WTC11 (cell line): ENCODE measurements at places on chromosomes 7 and 10. TPM values are rescaled to one million over a fixed set of nuclear protein-coding genes. Genes with fewer than 3 reads are reported as not detected.
A peak's percentile ranks its signal among the peaks of the same experiment; 100 is the strongest.

GRCh38 chr10:5817322-5818047 lies 4.3 kb upstream of the GDI2 start:
- no peak for DNase-seq
- no peaks in the 10 kb centered on the region for H3K36me3 ChIP-seq
- no peak overlapping the region for H3K27ac ChIP-seq
- H3K4me1 ChIP-seq, result peaks cover 12% of the 10 kb centered on the region

DNA sequence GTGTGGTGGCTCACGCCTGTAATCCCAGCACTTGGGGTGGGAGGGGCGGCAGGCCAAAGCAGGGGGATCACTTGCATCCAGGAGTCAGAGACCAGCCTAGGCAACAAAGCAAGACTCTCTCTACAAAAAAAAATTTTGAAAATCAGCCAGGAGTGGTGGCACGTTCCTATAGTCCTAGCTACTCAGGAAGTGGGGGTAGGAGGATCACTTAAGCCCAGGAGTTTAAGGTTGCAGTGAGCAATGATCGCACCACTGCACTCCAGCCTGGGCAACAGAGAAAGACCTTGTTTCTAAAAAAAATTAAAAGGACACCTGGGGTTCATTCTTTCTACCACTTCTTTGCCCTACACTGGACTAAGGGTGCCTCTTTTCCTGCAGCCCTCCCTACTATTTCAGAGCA lies 15.1 kb downstream of the WAPL start:
- peaks cover 14% of the 10 kb centered on the region for H3K36me3 ChIP-seq
- H3K27ac ChIP-seq, result no peak overlapping the region
- H3K27me3 ChIP-seq, result no peaks in the 10 kb centered on the region

- no peak for DNase-seq
- peaks cover 3% of the 10 kb centered on the region; the same call in 1 of the 2 replicates for H3K4me1 ChIP-seq
- no peak overlapping the region for H3K27ac ChIP-seq
These were observed 1.4 kb downstream of the TCERG1L start for GRCh38 chr10:131310142-131310541.

DNA sequence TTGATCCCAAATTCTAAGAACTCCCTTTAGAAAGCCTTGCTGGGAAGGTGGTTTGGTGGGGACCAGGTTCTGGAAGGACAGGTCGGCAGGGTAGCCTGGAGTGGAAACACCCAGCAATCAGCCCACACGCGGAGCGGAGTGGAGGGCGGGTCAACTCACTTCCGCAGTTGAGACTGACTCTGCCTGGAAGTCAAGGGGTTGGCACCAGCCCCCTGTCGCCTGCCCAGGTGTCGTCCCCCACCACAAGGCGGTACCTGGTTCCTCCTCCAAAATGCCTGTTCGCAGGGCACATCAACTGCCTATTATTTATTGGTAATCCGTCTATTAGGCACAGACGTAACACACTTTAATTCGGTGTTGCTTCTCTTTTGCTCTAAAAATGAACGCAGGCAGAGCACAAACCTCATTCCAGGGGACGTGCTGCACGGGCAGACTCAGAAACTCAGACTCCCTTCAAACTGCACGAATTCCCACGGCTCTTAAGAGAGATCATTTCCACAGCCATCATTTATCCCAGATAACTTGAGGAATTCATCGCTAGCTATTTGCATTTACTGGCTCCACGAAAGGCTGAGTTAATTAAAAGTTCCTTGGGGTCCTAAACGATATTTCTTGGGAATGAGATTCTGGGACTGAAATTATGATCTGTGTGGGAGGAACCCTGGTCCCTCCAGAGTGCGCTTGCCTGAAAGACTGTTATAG lies 248.2 kb upstream of the PPP2R2D start:
- peak overlapping the region; percentile 33; the same call in 1 of the 2 replicates for H3K4me3 ChIP-seq
- H3K27me3 ChIP-seq, result no peaks in the 10 kb centered on the region
- peaks cover 65% of the 10 kb centered on the region for H3K4me1 ChIP-seq
- no peak overlapping the region; the same call in 1 of the 2 replicates for H3K27ac ChIP-seq

GRCh38 chr7:47654672-47655298 lies 72.9 kb upstream of the TNS3 start:
- H3K27ac ChIP-seq, result no peak overlapping the region
- DNase-seq, result no peak
- peaks cover 22% of the 10 kb centered on the region for H3K4me1 ChIP-seq
- no peaks in the 10 kb centered on the region for H3K36me3 ChIP-seq

- H3K27ac ChIP-seq, result no peak overlapping the region
- no peak for DNase-seq
These were observed 128.1 kb downstream of the HECW1 start for GRCh38 chr7:43240565-43240964.

DNA sequence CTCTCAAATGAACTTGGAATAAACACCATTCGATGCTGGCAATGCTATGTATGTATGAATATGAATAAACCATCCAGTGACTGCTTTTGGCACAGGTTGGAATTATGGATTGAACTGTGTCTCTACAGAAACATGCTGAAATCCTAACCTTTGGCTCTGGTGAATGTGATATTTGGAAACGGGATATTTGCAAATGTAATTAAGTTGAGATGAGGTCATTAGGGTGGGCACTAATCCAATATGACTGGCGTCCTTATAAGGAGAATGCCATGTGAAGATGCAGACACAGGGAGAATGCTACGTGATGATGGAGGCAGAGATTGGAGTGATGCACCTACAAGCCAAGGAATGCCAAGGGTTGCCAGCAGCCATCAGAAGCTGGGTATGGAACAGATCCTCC lies 3.4 kb upstream of the ACTR3B start:
- no peak overlapping the region for H3K4me3 ChIP-seq
- H3K27me3 ChIP-seq, result no peaks in the 10 kb centered on the region; the same call in 1 of the 2 replicates
- H3K27ac ChIP-seq, result no peak overlapping the region
- no peak for DNase-seq

Gene PTPRN2
- 2.6 to 4.7 TPM (median 3.9 TPM) in 3 replicates for total RNA-seq

- no peak overlapping the region for H3K27ac ChIP-seq
- H3K4me3 ChIP-seq, result no peak overlapping the region
- no peak for DNase-seq
- peaks cover 7% of the 10 kb centered on the region for H3K4me1 ChIP-seq
These were observed 314.1 kb upstream of the ETV1 start for GRCh38 chr7:14303536-14303935.

DNA sequence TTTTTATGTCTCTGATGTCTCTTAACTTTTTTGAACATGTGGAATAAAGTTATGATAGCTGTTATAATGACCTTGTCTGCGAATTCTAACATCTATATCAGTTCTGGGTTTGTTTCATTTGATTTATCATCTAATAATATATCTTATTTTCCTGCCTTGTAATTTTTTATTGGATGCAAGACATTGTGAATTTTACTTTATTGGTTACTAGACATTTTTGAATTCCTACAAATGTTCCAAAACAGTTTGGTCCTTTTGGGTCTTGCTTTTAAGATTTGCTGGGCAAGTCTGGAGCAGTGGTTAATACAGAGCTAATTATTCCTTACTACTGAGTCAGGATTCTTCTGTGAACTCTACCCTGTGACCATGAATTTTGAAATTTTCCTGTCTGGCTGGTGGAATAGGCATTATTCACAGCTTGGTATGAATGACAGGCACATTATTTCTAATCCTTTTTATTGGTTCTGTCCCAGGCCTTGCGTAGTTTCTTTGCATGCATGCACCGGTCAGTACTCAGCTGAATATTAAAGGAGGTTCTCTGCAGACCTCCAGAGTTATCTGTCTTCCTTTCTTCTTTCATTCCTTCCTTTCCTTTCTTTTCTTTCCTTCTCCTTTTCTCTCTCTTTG lies 9.0 kb downstream of the CUTC start:
- H3K4me3 ChIP-seq, result no peak overlapping the region
- no peaks in the 10 kb centered on the region for H3K27me3 ChIP-seq
- H3K27ac ChIP-seq, result no peak overlapping the region
- peaks cover 76% of the 10 kb centered on the region for H3K36me3 ChIP-seq
- H3K4me1 ChIP-seq, result no peaks in the 10 kb centered on the region
- no peak for DNase-seq

Gene KNDC1
- total RNA-seq, result 25.7 to 26.8 TPM (median 26.6 TPM) in 3 replicates

Gene ZNF365
- total RNA-seq, result 0.39 to 0.62 TPM (median 0.59 TPM) in 3 replicates

DNA sequence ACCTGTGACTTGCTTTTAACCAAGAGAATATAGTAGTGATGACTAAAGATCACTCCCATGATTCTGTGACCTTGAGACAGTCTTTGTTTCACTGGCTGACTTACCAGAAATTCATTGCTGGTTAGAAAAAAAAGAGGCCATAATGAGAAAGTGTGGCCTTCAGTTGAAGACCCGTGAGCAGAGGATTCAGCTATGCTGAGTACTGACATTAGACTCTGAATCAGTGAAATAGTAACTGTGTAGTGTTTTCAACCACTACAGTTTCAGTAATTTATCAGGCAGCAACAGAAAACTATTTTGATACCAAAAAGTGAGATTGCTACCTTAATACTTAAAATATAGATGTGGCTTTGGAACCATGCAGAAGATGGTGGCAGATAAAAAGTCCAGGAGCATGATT lies 298.0 kb upstream of the KCND2 start:
- H3K4me1 ChIP-seq, result no peaks in the 10 kb centered on the region
- H3K27ac ChIP-seq, result no peak overlapping the region
- no peak overlapping the region for H3K4me3 ChIP-seq
- H3K27me3 ChIP-seq, result no peaks in the 10 kb centered on the region
- H3K36me3 ChIP-seq, result no peaks in the 10 kb centered on the region

Gene NACAD
- total RNA-seq, result 5.5 to 6.0 TPM (median 5.7 TPM) in 3 replicates

DNA sequence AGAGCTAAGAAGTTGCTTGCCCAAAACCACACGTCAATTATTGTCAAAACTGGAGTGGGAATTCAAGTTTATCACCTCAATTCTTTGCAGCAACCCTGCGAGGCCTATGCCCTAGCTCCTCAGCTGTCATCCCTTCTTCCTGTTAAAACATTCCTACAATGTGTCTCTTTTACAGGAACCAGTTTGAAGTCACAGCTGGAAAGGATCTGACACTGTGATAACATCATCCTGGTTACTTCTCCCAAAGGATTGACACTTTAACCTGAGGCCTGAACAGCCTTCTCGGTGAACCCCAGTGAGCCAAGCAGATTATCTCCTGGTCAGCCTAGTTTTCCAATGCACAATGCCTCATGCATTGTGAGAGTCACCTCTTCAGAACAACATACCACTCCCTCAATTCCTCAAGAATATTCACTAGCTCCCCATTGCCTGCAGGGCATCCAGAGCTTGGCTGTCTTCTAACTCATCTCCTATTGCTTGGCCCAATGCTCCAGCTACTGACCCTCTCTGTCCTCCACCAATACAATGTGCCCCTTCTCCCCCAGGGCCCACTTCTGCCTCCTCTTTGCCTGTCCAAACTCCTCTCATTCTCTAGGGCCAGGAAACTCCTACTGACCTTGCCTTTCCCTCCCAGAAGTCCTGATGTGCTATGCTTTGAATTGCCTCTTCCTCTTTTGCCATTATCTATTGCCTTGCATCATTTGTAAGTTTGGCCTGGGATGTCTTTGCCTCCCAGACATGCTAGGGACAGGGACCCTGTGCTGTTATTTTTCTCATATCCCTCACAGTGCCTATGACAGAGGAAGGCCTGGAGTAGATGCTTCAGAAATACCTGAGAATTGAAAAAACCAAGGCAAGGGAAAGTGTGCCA lies 10.4 kb upstream of the DLG5 start:
- DNase-seq, result no peak
- peaks cover 33% of the 10 kb centered on the region for H3K4me1 ChIP-seq
- no peak overlapping the region for H3K4me3 ChIP-seq
- H3K27me3 ChIP-seq, result peaks cover 3% of the 10 kb centered on the region
- no peaks in the 10 kb centered on the region for H3K36me3 ChIP-seq
- peak overlapping the region; percentile 2; the same call in 1 of the 2 replicates for H3K27ac ChIP-seq

GRCh38 chr7:77538281-77539212 lies 1.5 kb downstream of the PTPN12 start:
- H3K4me1 ChIP-seq, result peaks cover 44% of the 10 kb centered on the region
- H3K36me3 ChIP-seq, result peaks cover 7% of the 10 kb centered on the region
- DNase-seq, result peak; percentile 69
- H3K4me3 ChIP-seq, result peak overlapping the region; percentile 95

Gene FGL2
- total RNA-seq, result 0.05 TPM in 1 of 3 replicates, not detected in the others

Gene LIPM
- total RNA-seq, result not detected in 3 replicates

Gene CFTR
- total RNA-seq, result 0.72 to 1.4 TPM (median 0.89 TPM) in 3 replicates

- DNase-seq, result no peak
- H3K36me3 ChIP-seq, result no peaks in the 10 kb centered on the region
- no peak overlapping the region for H3K4me3 ChIP-seq
- peaks cover 46% of the 10 kb centered on the region for H3K4me1 ChIP-seq
These were observed 143.7 kb downstream of the CREB5 start for GRCh38 chr7:28556025-28556424.

Gene CALML5
- 0.23 TPM in 1 of 3 replicates, not detected in the others for total RNA-seq

Gene EGFR
- total RNA-seq, result 5.9 to 7.6 TPM (median 6.0 TPM) in 3 replicates

- no peak overlapping the region for H3K4me3 ChIP-seq
- H3K36me3 ChIP-seq, result peaks cover 3% of the 10 kb centered on the region; the same call in 1 of the 2 replicates
- no peak overlapping the region for H3K27ac ChIP-seq
- peaks cover 43% of the 10 kb centered on the region for H3K4me1 ChIP-seq
- no peak for DNase-seq
These were observed 576.0 kb upstream of the C7orf33 start for GRCh38 chr7:148014541-148014940.

DNA sequence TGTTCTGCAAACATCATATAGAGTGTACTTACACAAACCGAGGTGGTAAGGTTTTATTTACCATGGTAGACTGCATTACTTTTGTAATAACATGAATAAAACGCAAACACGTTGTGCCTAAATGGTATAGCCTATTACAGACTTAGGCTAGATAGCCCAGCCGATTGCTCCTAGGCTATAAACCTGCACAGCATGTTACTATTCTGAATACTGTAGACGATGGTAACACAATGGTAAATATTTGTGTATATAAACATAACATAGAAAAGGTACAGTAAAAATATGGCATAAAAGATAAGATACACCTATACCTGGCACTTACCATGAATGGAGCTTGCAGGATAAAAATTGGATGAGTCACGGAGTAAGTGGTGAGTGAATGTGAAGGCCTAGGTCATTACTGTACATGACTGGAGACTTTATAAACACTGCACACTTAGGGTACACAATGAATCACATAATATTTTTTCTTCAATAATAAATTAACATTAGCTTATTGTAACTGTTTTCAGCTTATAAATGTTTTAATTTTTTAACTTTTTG lies 16.3 kb downstream of the AKR1D1 start:
- H3K4me1 ChIP-seq, result peaks cover 13% of the 10 kb centered on the region
- H3K4me3 ChIP-seq, result no peak overlapping the region
- H3K36me3 ChIP-seq, result peaks cover 11% of the 10 kb centered on the region

- H3K36me3 ChIP-seq, result no peaks in the 10 kb centered on the region
- H3K4me1 ChIP-seq, result peaks cover 22% of the 10 kb centered on the region
- no peak overlapping the region for H3K27ac ChIP-seq
- H3K27me3 ChIP-seq, result no peaks in the 10 kb centered on the region; the same call in 1 of the 2 replicates
- DNase-seq, result no peak
- no peak overlapping the region for H3K4me3 ChIP-seq
These were observed 106.7 kb upstream of the MBL2 start for GRCh38 chr10:52879091-52879807.

GRCh38 chr10:110269374-110270318 lies 35.1 kb downstream of the SMNDC1 start:
- no peak overlapping the region for H3K27ac ChIP-seq
- no peaks in the 10 kb centered on the region for H3K36me3 ChIP-seq
- H3K4me1 ChIP-seq, result peaks cover 13% of the 10 kb centered on the region

Gene NPTX2
- 10.9 to 17.0 TPM (median 15.9 TPM) in 3 replicates for total RNA-seq

Gene MGAM2
- total RNA-seq, result 0.09 TPM in 1 of 3 replicates, not detected in the others
